ENCODE measurements at places on chromosomes 5 and 9.

- DNase-seq: peak; percentile 26
Measured at GRCh38 chr9:124621371-124622328, 114.5 kb upstream of the NR5A1 start.

DNA sequence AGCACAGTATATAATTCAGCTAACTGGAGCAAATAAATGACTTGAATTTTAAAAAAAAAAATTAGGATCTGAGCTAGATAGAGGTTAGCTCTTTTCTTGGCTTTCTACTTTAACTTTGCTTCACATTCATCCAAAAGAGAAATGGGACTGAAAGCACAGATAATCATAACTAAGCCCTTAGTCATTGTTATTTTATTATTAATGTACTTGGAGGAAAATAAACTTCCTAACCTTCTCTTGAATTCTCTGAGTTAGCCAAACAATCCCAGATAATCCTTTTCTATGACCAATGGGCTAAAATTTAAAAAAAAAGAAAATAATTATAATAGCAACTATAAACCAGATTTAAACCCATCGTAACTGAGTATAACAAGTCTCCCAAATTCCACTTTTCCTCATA is 57.6 kb upstream of the RASA1 start:
- no peak for DNase-seq

DNA sequence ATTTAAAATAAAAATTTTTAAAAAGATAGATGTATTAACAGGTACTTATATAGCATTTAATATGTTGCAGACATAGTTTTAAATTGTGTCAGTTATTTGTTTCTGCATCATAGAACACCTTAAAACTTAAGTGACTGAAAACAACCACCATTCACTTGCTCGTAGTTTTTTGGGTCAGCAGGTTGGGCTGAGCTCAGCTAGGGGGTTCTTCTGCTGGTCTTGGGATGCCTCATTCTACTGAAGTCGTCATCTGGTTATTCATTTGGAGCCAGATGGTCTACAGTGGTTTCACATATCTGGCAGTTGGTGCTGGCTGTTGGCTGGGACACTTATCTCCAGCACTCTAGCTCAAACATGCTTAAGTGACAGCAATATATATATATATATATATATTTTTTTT is 29.6 kb downstream of the PSAT1 start:
- DNase-seq: no peak

DNA sequence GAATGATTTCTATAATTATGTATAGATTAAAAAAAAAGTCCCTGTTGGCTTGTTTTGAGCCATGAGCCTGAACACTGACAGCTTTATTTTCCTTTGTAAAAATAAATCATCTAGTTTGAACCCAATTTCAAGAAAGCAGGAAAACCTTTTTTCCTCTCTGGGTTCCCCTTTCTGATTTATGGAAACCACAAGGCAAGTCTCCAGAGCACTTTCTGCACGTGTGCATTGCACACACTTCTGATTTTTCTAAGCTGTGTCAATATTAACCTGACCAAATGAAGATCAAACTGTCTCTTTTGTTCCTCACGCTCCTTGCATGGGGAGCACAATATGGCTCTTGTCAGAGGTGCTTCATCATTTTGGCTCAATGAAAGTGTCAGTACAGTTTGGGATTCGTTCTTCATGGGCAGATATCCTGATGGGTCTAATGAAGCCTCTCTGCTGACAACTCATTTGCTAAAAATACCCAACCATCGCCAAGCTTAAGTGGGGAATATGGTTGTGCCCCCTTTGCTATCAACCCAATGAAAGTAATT is 39.2 kb upstream of the PCA3 start:
- DNase-seq: no peak

- no peak for DNase-seq
Measured at GRCh38 chr5:148962761-148963324, 100.0 kb downstream of the SH3TC2 start.

GRCh38 chr9:75036793-75037192 is 8.7 kb upstream of the CARNMT1 start:
- no peak for DNase-seq

GRCh38 chr5:124655921-124656511 is 90.4 kb downstream of the ZNF608 start:
- no peak for DNase-seq

DNA sequence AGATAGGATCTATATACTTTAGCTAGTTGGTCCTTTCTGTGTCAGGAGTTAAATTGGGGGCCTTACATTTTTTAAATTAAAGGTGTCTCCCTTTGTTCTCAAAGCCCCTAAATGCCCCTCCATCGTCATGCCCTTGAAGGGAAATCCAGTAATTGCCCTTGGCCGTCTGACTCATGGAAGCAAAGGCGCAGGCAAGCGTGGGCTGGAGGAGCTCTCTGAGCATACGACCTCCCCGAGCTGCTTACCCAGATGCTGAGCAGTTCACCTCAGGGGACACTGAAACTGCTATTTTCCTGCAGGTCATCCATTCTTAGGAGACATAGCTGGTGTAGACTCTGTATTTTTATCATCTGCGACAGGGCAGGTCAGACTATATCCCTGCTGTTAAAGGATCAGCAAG is 23.0 kb downstream of the PCSK1 start:
- no peak for DNase-seq

GRCh38 chr9:92480291-92480771 is 2.0 kb downstream of the ASPN start:
- DNase-seq: no peak

- no peak for DNase-seq
Measured at GRCh38 chr5:33788922-33789566, 102.7 kb downstream of the ADAMTS12 start.

DNA sequence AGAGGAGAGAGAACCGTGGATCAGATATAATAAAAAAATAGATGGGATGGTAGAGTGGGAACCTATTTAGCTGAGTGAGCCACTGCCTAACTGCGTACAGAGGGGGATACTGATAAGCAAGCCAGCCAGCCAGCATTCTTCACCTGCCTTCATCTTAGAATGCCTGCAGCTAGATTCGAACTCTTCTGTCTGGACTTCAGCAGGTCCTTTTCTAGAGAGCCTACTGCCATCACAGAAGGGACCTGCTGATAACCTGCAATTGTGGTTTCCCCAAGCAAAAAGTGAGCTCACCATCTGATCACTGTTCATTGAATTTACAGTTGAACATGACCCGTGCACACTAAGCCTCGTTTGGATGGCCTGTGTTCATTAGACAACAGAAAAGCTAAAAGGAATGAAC is 109.4 kb downstream of the CDC42SE2 start:
- DNase-seq: peak; percentile 53

GRCh38 chr9:4235871-4236804 is 63.7 kb downstream of the GLIS3 start:
- DNase-seq: no peak

- peak; percentile 16 for DNase-seq
Measured at GRCh38 chr9:126327006-126327713, 531 bp downstream of the MVB12B start.

DNA sequence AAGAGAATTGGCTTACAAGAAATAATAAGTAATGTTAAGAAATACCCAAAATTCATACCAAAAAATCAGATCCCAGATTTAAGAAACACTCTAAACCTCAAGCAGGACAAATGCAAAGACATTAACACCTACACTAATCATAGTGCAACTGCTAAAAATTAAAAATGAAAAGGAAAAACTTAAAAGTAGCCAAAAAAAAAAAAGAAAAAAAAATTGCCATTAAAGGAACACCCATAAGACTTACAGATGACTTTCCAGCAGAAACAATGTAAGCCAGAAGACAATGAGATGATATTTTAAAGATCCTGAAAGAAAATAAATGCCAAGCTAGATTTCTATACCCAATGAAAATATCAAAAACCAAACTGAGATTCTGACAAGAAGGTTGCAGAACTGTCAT is 101.5 kb downstream of the DENND1A start:
- DNase-seq: no peak

DNA sequence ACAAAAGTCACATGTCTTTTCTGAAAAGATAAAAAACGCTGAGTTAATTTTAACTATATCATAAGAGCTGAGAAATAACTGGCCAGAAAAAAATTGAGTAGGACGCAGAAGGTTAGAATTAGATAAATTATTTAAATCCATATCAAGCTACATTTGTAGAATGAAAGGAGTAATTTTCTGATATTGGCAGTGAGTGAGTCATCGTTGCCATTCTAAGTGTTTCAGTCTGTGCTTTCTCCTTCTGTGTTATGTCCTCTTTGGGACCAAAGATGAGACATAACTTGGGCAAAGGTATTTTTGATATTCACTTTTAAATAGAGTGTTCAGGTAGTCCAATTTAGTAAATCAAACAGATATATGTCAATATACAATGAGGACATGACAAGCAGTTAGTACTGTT is 34.4 kb upstream of the KCNN2 start:
- no peak for DNase-seq
